ENCODE measurements at places on chromosomes 2 and 18. TPM values are rescaled to one million over a fixed set of nuclear protein-coding genes. Genes with fewer than 3 reads are reported as not detected.

The ATG4B gene
- 29.4 TPM for polyA plus RNA-seq

- no peaks in the 10 kb centered on the region for H3K36me3 ChIP-seq
- no peaks in the 10 kb centered on the region for H3K4me1 ChIP-seq
- H3K4me3 ChIP-seq, result no peak overlapping the region
- DNase-seq, result no peak
- H3K27ac ChIP-seq, result no peak overlapping the region
- no peaks in the 10 kb centered on the region for H3K27me3 ChIP-seq
These were observed 53.1 kb upstream of the ABCA12 start for GRCh38 chr2:215191477-215191876.

- H3K4me1 ChIP-seq, result no peaks in the 10 kb centered on the region
- no peak for DNase-seq
- no peak overlapping the region for H3K4me3 ChIP-seq
- H3K27me3 ChIP-seq, result no peaks in the 10 kb centered on the region
These were observed 48.1 kb downstream of the ID2 start for GRCh38 chr2:8729939-8730338.

DNA sequence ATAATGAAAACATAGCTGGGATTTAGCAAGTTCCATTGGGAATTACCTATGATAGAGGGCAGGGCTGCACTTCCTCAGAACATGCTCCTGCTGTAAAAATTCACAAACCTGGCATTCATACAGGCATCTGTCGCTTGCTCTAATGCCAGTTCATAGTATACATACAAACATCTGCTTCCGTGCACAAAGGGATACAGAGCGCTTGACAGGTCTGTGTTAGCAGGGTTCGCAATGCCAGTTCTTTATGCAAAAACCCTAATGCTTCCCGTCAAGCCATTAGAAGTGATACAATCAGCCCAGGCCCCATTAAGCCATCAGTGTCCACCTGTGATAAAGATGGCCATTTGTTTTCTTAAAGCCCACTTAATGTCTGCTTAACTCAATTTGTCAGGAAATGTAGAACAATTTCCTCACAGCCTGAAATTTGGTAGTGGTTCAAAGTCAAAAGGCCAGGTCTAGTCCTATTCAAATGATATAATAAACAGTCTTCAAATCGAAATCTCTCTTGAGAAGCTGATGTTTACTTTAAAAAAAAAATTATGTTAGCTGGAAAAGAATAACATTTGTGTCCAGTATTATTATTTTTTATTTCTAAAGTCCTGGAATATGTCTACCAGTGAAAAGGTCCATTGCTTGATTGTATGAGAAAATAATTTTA is 556.3 kb downstream of the ARHGAP15 start:
- H3K4me3 ChIP-seq, result no peak overlapping the region
- no peaks in the 10 kb centered on the region for H3K36me3 ChIP-seq
- DNase-seq, result no peak
- no peak overlapping the region for H3K27ac ChIP-seq

GRCh38 chr2:11775384-11775783 is 29.0 kb downstream of the LPIN1 start:
- no peak for DNase-seq
- H3K27me3 ChIP-seq, result no peaks in the 10 kb centered on the region
- no peak overlapping the region for H3K27ac ChIP-seq
- peaks cover 47% of the 10 kb centered on the region for H3K36me3 ChIP-seq

DNA sequence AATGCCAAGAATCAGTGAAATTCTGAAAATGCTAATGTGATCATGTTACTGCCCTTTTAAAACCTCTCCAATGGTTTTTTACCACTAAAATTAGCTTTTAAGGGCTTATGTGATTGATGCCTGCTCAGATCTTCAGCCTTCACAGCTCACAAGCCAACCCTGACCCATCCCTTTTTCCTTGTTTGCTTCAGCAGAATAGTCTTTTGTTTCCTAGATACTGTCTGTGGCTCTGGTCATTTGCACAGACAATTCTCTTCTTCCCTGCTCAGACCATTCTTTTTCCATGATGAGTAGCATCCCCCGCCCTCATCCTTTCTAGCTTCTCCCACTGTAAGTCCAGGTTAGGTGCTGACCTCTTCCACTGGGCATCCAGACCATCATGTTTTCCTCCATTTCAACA is 164.9 kb upstream of the NT5C1B start:
- H3K27ac ChIP-seq, result no peak overlapping the region
- no peaks in the 10 kb centered on the region for H3K27me3 ChIP-seq
- H3K4me1 ChIP-seq, result no peaks in the 10 kb centered on the region
- no peaks in the 10 kb centered on the region for H3K36me3 ChIP-seq
- no peak for DNase-seq

Measured in sigmoid colon (tissue), 7 donors.